ENCODE measurements at places on chromosomes 1 and 21.

DNA sequence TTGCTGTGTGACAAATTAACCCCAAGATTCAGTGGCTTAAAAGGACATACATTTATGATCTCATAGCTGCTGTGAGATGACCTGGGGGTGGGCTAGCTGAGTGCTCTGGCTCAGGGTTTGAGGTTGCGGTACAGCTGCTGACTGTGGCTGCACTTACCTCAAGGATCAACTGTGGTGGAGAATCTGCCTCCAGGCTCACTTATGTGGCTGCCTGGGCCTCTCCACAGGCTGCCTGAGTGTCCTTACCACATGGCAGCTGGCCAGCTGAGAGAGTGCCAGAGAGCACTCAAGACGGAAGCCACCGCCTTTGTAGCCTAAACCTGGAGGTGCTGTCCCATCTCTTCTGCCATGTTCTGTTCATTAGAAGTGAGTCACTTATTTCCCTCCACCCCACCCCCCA, 5.7 kb downstream of the LRRC71 start:
- no peak for DNase-seq

DNA sequence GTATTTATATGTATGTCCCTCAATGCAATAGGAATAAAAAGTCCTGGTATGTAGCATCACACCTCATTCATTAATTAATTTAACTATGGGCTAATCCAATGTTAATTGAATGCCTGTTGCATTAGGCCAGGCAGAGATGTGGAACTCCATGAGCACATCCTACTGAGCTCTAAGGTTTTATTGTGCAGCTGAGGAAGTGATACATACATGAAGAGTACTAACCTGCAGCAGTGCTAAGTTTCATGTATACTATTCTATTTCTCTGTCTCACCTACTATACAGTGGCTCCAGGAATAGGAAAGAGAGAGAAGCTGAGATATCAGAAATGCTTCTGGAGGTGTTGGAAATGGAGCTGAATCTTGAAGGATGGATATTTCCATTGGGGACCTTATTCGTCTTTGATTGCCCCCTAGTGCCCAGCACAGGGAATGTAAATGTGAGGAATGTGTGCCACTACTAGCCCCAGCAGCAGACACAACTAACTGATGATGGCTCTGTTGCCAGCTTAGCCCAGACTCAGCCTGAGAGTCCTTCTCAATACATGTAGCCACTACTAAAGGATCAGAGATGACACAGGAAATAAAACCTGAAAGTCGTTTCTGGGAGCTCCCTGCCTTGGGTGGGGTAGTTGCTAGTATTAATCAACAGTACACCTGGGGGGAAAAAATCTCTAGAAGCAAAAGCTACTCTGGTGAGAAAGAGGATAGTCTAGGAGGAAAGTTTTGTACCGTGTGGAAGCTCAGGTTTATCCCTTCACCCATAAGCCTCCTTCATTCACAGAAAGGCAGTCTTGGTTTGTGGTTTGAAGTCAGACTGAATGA, 173.3 kb upstream of the FOXD3 start:
- DNase-seq: no peak

DNA sequence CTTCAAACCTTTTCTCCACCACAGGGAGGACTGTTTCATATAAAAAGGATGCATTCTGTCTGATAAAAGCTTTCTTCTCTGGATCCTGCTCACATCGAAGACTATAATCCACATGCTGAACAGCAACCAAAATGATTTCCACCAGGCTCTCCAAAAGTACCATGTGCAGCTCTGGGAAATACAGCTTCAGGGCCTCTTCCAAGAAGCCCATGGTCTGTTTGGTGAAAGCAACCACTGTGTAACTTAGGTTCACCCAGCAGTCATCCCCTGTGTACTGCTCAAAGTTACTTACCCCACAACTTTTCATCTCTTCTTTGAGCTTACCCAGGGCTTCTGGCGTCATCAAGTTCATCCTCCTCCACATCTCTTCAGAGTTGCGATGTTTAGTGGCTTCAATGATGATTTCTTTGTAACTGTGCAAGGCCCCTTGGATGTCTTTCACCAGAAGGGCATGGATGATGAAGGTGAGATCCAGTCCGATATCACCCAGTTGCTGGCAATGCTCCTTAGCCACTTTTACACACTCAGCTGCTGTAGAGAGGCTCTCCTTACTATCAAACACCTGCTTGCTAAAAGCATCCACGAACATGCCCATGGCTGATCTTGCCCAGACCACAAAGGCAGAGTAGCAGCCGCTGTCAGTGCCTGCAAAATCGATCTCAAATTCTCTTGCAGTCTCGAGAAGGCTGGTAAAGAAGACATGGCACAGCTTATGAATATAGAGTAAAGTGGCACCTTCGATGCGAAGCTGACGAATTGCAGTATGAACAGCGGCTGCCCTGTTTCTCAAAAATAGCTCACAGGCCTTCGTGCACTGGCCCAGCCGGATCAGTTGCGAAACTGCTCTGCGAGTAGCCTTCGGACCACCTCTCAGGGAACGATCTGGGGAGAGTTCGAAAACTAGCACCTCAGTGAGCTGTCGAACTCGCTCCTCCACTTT, 1.7 kb downstream of the EXOC8 start:
- no peak for DNase-seq

- DNase-seq: no peak
Observed at GRCh38 chr21:43652616-43653015, 6.7 kb downstream of the HSF2BP start.

- no peak for DNase-seq
Observed at GRCh38 chr1:64437453-64437852, 32.5 kb upstream of the CACHD1 start.

- DNase-seq: no peak
Observed at GRCh38 chr1:228287541-228288425, 79.9 kb downstream of the OBSCN start.

DNA sequence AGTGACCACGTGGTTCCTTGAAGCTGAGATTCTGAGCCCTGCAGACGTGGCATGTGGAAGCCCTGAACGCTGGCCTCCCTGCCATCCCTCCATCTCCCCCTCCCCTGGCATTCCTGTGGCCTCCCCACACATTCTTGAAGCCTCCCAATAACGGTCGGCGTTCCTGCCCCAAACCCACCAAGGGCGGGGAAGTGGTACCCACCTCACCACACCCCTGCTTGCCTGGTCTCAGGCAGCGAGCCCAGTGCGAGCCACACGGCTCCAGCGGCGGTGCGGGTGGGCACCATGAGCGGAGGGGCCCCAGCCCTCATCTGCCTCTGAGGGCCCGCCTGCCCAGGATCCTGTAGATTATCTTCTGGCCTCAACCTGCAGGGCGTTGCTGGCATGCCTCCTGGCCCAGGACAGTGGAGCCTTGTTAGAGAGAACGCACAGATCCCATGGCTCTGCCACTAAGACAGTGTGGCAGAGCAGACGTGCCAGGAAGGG, 20.6 kb upstream of the PRELP start:
- DNase-seq: no peak

GRCh38 chr1:58305622-58306021, 240.9 kb downstream of the OMA1 start:
- DNase-seq: no peak

All from activated CD8-positive, alpha-beta memory T cell treated with anti-CD3 and anti-CD28 coated beads, Interleukin-2, amount 50 U/mL, for 4 hours (primary cell).